Keratinocyte (primary cell): ENCODE measurements at places on chromosomes 5 and 9. TPM values are rescaled to one million over a fixed set of nuclear protein-coding genes. Genes with fewer than 3 reads are reported as not detected.

DNA sequence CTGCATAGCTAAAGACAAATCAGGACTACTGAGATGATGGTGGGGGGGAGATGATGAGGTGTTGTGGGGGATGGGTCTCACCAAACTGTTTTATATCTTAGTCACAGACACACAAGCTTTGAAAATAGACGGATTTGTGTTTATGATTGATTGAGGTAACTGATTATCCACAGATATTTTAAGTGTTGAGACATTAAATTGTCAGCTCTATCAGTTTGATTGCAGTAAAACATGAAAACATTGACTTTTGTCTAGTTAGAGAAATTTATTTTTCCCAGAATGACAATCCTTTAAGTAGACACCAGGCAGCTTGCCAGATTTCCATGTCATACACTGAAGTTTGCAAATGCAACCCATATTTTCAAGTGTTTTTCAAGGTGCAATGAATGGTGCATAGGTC is 149.8 kb downstream of the NR2F1-AS1 start:
- no peak for DNase-seq
- H3K4me3 ChIP-seq: no peak overlapping the region
- H3K36me3 ChIP-seq: no peaks in the 10 kb centered on the region

DNA sequence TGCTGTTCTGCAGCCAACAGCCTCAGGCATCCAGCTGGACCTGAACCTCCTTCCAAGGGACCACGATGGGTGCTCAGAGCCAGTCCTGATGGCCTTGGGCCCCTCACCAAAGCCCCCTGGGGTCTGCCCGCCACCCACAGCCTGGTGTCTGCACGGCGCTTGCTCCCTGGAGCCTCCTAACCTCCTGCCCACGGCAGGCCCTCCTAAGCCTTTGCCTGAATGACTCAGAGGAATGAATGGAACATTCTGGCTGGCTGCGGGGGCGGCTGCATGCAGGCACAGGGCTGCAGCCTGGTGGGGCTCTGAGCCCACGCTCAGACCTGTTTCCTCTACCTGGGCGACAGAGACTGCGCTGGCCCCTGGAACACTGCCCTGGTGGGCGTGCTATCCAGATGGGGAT is 6.9 kb downstream of the SOHLH1 start:
- no peak overlapping the region for H3K4me3 ChIP-seq
- H3K27ac ChIP-seq: no peak overlapping the region
- DNase-seq: no peak
- no peaks in the 10 kb centered on the region for H3K4me1 ChIP-seq

DNA sequence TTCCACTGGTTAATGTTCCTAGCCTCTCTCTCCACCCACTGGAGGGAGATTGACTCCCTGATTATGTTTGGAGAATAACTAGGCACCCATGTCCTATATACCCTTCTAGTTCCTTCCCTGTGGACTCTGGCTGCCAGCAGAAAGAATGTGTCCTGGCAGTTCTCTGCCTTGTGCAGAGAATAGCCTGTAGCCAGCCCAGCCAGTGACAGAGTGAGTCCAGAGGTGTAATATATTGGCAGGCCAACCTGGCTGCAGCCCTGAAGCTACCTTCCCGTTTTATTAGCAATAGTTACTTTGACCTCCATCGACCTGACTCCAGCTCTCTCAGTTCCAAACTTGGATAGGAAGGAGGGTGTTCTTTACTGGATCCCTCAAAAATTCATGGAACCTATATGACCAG is 8.1 kb downstream of the SETD9 start:
- peaks cover under 1% of the 10 kb centered on the region for H3K36me3 ChIP-seq
- DNase-seq: no peak
- no peak overlapping the region for H3K4me3 ChIP-seq
- no peak overlapping the region for H3K27ac ChIP-seq
- no peaks in the 10 kb centered on the region for H3K4me1 ChIP-seq

- H3K27me3 ChIP-seq: no peaks in the 10 kb centered on the region
- no peak for DNase-seq
- H3K36me3 ChIP-seq: no peaks in the 10 kb centered on the region
- no peak overlapping the region for H3K27ac ChIP-seq
Observed at GRCh38 chr9:119033596-119033995, 335.6 kb downstream of the BRINP1 start.

The BTNL8 gene
- not detected in 3 replicates for polyA plus RNA-seq

DNA sequence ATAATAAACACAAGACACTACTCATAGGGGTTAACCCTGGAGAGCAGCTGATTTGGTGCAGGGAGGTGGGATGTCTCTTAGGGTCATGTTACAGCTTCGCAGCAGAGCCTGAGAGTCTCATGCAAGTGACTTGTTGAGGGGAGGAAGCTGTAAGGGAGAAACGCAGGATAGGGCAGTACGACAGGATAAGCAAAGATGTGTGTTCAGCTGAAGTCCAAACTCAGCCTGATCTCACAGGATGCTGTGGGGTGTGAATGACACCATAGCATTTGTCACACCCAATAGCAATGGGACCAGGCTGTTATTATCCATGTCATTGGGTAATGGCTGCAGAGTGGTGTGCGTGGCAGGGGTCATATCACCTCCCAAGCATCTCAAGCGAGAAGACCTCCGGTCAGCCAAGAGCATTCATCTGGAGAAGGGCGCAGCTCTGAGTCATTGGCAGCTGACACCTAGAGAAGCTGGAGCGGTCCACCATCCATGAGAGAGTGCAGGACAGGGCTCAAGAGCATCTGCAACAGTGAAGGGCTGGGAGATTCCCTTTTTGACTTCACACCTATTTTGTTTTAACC is 49.2 kb upstream of the RPL26L1 start:
- H3K36me3 ChIP-seq: peaks cover 12% of the 10 kb centered on the region
- DNase-seq: no peak
- H3K4me3 ChIP-seq: no peak overlapping the region
- no peaks in the 10 kb centered on the region for H3K27me3 ChIP-seq

The SHC3 gene
- 0.01 to 0.04 TPM (median 0.03 TPM) in 3 replicates for polyA plus RNA-seq

GRCh38 chr5:140010798-140011197 is 32.3 kb downstream of the NRG2 start:
- H3K27me3 ChIP-seq: peaks cover 7% of the 10 kb centered on the region
- H3K4me1 ChIP-seq: no peaks in the 10 kb centered on the region
- H3K27ac ChIP-seq: no peak overlapping the region
- no peaks in the 10 kb centered on the region for H3K36me3 ChIP-seq
- no peak for DNase-seq
- no peak overlapping the region for H3K4me3 ChIP-seq

DNA sequence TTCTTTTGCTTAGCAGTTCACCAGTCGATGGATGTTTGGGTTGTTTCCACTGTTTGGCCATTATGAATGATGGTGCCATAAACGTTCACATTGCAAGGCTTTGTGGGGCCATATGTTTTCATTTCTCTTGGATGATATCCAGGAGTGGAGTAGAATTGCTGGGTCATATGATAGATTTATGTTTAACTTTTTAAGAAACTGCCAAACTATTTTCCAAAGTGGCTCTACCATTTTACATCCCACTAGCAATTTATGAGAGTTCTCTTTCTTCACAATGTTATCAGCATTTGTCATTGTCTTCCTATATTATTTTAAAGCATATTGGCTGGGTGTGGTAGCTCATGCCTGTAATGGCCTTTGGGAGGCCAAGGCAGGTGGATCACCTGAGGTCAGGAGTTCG is 5.2 kb downstream of the GPR107 start:
- H3K27ac ChIP-seq: no peak overlapping the region
- H3K4me3 ChIP-seq: no peak overlapping the region
- no peak for DNase-seq

- H3K4me3 ChIP-seq: no peak overlapping the region
- no peaks in the 10 kb centered on the region for H3K36me3 ChIP-seq
- no peaks in the 10 kb centered on the region for H3K4me1 ChIP-seq
- no peak for DNase-seq
- no peaks in the 10 kb centered on the region for H3K27me3 ChIP-seq
- H3K27ac ChIP-seq: no peak overlapping the region
Observed at GRCh38 chr9:8491563-8491962, 692.0 kb upstream of the DMAC1 start.

GRCh38 chr9:95770653-95771131 is 104.8 kb upstream of the ERCC6L2 start:
- peaks cover 20% of the 10 kb centered on the region for H3K27me3 ChIP-seq
- no peak for DNase-seq
- no peak overlapping the region for H3K4me3 ChIP-seq
- H3K27ac ChIP-seq: no peak overlapping the region
- no peaks in the 10 kb centered on the region for H3K4me1 ChIP-seq

The TXNDC8 gene
- polyA plus RNA-seq: not detected in 3 replicates

The PITX1 gene
- polyA plus RNA-seq: 0.73 to 2.3 TPM (median 1.7 TPM) in 3 replicates

DNA sequence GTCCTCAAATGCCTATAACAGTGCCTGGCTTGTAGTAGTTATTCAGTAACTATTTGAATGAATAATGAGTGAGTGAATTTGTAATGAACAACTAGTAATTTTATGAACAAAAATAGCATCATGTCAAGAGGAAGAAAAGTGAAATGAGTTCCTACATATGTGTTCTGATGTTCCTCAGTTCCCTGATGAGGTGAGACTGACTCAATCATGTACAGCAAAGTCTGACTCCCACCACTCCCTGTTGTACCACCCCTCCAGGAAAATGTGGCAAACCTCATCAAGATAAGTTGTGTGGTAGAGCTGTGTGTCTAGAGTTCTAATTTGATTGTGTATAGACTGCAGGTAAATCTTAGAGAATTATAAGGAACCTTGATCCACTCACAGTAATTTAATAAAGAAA is 201.6 kb downstream of the GOLPH3 start:
- H3K27me3 ChIP-seq: no peaks in the 10 kb centered on the region
- H3K4me3 ChIP-seq: no peak overlapping the region
- DNase-seq: no peak
- H3K4me1 ChIP-seq: peaks cover 9% of the 10 kb centered on the region
- no peaks in the 10 kb centered on the region for H3K36me3 ChIP-seq
- no peak overlapping the region for H3K27ac ChIP-seq

DNA sequence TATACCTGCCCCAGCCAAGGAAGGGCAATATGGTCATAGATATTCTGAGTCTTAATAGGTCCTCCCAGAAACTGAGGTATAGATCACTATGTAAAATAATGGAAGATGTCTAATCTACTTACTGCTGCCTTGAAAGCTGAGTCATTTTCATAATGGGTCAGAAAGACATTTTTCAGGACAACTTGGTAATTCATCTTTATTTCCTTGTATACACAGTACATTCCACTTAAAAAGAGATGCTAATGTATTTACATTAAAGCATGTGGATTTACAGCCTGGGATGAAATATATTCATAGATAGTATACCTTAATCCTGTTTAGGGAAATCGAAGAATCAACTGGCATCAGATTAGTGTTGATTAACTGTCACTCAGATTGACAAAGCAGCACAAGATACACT is 219.1 kb upstream of the PPP1R2B start:
- no peaks in the 10 kb centered on the region for H3K27me3 ChIP-seq
- no peaks in the 10 kb centered on the region for H3K4me1 ChIP-seq
- no peak for DNase-seq

The ORM2 gene
- polyA plus RNA-seq: not detected in 3 replicates

The CLIC3 gene
- polyA plus RNA-seq: 5.5 to 36.0 TPM (median 9.4 TPM) in 3 replicates

- DNase-seq: no peak
- no peak overlapping the region for H3K4me3 ChIP-seq
- peaks cover 37% of the 10 kb centered on the region for H3K36me3 ChIP-seq
- H3K27me3 ChIP-seq: no peaks in the 10 kb centered on the region
Observed at GRCh38 chr5:134569758-134570364, 44.4 kb downstream of the JADE2 start.

DNA sequence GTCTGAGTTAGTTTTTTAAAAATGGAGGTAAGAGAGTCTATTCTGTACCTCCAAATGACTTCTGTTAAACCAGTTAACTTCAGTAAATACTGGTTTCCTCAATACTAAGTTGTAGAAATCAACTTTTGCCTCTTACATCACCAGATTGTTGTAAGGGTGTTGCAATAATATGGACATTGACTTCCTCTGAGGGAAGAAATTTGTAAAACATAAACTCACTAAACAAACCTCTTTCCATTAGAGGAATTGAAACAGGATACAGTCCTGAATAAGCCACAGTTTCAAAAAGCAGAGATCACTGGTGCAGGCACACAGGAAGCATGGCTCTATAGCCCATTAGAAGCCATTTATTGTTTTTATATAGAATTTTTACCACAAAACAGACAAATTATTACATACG is 32.7 kb upstream of the SLCO6A1 start:
- H3K36me3 ChIP-seq: no peaks in the 10 kb centered on the region
- no peaks in the 10 kb centered on the region for H3K27me3 ChIP-seq
- H3K4me3 ChIP-seq: no peak overlapping the region
- H3K4me1 ChIP-seq: no peaks in the 10 kb centered on the region
- no peak for DNase-seq

The AGXT2 gene
- polyA plus RNA-seq: not detected in 3 replicates

The HRH2 gene
- polyA plus RNA-seq: 0.08 TPM in 1 of 3 replicates, not detected in the others

The DAB2IP gene
- polyA plus RNA-seq: 28.6 to 36.6 TPM (median 30.9 TPM) in 3 replicates

GRCh38 chr9:117462861-117463260 is 48.0 kb upstream of the ASTN2 start:
- H3K27ac ChIP-seq: no peak overlapping the region
- no peaks in the 10 kb centered on the region for H3K4me1 ChIP-seq
- DNase-seq: no peak
- no peak overlapping the region for H3K4me3 ChIP-seq
- H3K36me3 ChIP-seq: no peaks in the 10 kb centered on the region
- no peaks in the 10 kb centered on the region for H3K27me3 ChIP-seq

- no peaks in the 10 kb centered on the region for H3K27me3 ChIP-seq
- H3K4me1 ChIP-seq: no peaks in the 10 kb centered on the region
- H3K36me3 ChIP-seq: no peaks in the 10 kb centered on the region
- DNase-seq: no peak
Observed at GRCh38 chr9:21605489-21605931, 123.4 kb upstream of the IFNE start.

The OGN gene
- polyA plus RNA-seq: not detected in 3 replicates

The CDX1 gene
- not detected in 3 replicates for polyA plus RNA-seq

GRCh38 chr5:180390441-180391190 is 37.5 kb upstream of the GFPT2 start:
- H3K4me1 ChIP-seq: no peaks in the 10 kb centered on the region
- no peaks in the 10 kb centered on the region for H3K36me3 ChIP-seq

DNA sequence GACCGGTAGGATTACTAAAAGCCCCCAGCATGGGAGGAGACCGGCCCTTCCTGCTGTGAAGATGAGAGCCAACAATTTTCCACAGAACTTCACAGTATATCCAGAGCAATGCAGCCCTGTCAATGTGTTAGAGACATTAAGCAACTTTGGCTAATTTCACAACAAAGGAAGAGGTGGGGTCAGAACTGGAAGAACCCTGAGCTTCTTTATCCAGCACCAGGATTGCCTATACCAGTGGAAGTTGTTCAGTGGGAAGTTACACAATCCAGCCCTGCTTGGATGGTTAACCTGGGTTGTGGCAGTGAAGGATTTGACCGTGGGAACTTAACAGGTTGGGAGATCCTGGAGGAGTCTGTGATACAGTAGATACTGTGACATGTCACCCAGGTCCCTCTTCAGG is 197.0 kb downstream of the FBN2 start:
- no peak overlapping the region for H3K4me3 ChIP-seq
- peaks cover 21% of the 10 kb centered on the region for H3K36me3 ChIP-seq
- no peak overlapping the region for H3K27ac ChIP-seq
- no peaks in the 10 kb centered on the region for H3K27me3 ChIP-seq

The FLT4 gene
- 0.03 to 0.05 TPM in 2 of 3 replicates, not detected in the other for polyA plus RNA-seq

The CRB2 gene
- not detected in 3 replicates for polyA plus RNA-seq

DNA sequence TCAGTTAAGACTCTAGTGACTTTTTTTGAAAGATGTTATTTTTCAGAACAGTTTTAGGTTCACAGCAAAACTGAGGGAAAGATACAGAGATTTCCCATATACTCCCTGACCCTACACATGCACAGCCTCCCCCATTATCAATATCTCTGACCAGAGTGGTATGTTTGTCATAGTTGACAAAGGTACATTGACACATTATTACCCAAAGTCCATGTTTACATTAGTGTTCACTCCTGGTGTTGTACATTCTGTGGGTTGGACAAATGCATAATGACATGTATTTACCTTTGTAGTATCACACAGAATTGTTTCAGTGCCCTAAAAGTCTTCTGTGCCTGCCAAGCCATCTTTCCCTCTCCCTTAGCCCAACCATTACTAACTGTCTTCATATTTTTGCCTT is 470.7 kb upstream of the DMAC1 start:
- no peaks in the 10 kb centered on the region for H3K27me3 ChIP-seq
- DNase-seq: no peak
- H3K4me1 ChIP-seq: no peaks in the 10 kb centered on the region
- no peak overlapping the region for H3K27ac ChIP-seq
- H3K4me3 ChIP-seq: no peak overlapping the region
